Dermis microvascular lymphatic vessel endothelial cell (primary cell): ENCODE measurements at places on chromosomes 7 and 10. TPM values are rescaled to one million over a fixed set of nuclear protein-coding genes. Genes with fewer than 3 reads are reported as not detected.

DNA sequence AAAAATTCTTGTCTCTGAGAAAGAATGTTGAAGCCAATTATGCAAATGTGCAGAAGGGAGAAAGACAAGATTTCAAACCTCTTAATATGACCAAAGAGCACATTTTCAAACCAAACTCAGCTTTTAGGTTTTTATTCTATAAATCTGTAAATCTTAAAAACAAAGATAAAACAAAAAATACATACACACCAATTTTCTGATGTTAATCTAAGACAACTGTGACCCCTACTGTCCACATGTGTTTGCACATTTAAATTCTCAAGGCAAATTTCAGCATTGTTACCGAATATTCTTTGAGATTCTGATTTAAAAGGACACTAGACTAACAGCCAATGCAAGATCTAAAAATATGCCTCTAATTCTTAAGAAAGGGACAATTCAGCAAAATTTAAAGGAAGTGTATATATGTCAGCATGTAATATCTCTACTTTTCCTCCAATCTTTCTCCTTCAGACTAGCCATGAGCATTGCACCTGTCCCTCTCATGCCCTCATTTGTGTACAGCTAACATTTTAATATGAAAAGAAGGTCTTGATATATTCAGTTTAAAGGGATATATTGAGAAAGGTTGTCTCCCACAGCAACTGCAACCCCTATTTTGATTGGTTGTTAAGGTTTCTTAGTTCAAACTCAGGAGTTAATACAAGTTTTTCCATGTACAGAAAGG lies 417.9 kb downstream of the IPMK start:
- DNase-seq = no peak

- no peak for DNase-seq
Measured at GRCh38 chr10:76922666-76923065, 714.9 kb downstream of the KCNMA1 start.

- no peak for DNase-seq
Measured at GRCh38 chr7:75928568-75928914, 13.6 kb downstream of the POR start.

MSS51 gene
- 0.39 and 0.63 TPM in 2 replicates for total RNA-seq

GPER1 gene
- 1.5 and 2.3 TPM in 2 replicates for total RNA-seq

DNA sequence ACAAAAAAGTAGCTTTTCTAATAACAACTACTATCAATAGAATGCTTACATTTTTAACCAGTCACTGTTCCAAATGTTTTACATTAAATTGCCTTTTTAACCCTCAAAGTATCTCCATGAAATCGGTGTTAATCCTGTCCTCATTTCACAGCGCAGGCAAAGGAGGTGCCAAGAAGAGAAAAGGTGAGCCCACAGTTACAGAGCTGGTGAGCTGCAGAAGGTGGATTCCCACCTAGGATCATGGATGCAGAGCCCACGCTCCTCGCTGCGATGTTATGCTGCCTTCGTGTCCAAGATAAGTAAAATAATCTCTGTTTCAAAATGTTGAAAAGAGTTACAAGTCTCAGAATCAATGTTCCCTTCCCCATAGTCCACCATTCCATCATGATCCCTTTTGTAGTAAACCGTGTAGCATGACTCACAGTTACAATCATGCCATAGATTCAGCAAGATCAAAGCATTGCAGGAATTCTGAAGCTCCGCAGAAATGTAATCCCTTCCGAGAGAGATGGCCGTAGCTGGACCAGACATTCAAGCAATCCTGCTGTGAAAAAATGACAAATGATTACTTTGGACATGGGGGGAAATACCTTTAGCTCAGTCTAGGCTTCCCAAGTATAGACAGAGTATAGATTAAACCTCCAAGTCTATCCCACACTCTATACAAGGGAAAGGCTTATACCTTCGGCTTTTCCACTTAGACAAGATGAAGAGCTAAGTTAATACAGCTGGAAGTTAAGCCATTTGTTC lies 394.7 kb upstream of the AKR1E2 start:
- DNase-seq = no peak

DNA sequence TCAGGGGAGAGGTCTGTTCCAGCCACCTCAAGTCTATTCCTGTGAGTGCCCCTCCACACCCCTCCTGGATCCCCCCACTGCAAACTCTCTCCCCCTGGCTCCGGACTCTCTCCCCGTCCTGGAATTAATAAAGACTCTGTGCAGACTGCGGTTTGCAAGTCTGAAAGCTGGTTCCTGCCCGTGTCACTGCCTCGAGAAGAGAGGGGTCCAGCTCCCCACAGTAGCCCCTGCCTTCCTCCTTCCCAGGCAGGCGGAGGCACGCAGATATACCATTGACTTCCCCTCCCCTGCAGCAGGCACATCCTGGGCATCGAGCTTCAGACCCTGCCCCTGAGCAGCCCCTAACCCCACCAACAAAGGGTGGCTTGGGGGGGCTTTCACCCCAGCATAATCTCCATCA lies 2.2 kb upstream of the ELN start:
- no peak for DNase-seq

DNA sequence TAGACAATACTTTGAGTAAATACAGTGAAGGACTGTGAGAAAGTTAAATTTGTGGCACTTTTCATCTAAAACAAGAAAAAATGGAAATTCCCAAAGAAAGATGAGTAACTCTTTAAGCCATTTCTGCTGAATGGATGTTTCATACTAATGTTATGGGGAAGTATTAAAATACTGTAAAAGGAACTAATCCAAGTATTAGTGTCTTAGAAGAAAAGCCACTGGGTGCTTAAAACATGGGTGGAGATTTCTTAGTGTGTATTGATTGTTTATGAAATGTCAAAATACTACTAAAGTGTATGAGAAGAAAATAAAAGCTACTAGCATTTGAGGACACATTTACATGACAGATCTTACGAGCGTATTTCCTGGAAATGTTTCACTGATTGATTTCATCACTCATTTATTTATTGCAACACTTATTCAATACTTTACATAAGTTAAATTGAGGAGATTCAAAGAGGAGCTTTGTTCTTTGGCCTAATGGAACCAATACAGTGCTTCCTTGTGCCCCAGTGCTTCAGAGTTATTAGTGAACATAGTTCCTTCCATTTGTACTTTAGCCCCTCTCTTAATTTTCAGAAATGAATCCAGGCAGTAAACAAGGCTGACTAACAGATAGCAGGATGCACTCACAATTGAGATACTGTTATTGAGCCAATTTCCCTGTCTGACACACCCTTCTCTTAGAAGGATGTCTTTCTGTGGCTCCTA lies 155.5 kb upstream of the AHR start:
- DNase-seq = no peak

DNA sequence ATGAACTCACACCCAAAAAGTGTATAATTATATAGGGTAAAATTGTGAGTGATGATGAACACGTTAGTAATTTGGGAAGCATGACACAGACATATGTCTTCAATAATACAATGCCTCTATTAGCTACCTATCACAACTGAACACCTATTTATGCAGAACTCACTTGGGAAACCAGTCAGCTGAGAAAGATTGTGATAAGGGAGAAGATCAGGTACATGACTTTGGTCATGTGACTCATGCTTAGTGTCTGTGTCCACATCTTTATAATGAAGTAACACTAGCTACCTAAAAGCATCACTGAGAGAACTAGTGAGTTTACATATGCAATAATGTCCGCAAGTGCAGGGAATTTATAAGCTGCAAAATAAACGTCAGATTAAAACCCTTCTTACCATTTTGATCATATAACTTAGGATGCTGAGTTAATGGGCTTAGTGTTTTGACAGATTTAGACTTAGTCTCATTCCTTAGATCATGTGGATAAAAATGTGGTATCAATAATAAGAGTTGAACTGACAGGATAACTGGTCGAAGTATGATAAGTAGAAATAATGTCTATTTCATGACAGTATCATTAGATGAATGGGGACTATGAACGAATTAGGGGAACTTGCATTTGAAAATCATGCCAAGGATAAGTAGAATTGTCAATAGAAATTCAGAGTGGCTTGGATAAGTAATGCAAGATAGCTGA lies 11.6 kb downstream of the VWDE start:
- DNase-seq = no peak

PRKAR2B gene
- 12.0 and 19.9 TPM in 2 replicates for total RNA-seq

NXPH1 gene
- not detected in 2 replicates for total RNA-seq

GRCh38 chr7:48038815-48039506 lies 3.6 kb downstream of the C7orf57 start:
- no peak for DNase-seq

DNA sequence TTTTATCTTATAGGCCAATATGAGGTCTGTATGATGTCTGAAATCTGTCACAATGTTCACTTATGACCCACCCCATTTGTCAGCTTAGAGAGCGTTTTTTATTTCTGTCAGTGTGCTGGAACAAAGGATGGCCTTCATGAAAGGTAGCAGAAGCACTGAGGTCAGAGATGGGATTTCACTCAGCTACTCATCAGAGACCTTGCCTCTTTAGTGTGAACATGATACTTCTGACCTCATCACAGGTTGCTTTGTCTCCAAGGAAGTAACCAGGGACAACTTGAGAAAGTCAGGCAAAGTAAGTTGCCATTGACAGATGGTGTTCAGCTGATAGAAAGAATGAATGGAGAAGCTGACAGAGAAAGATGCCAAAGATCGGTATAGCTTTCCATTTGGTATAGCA lies 16.3 kb downstream of the YAE1 start:
- no peak for DNase-seq

DNA sequence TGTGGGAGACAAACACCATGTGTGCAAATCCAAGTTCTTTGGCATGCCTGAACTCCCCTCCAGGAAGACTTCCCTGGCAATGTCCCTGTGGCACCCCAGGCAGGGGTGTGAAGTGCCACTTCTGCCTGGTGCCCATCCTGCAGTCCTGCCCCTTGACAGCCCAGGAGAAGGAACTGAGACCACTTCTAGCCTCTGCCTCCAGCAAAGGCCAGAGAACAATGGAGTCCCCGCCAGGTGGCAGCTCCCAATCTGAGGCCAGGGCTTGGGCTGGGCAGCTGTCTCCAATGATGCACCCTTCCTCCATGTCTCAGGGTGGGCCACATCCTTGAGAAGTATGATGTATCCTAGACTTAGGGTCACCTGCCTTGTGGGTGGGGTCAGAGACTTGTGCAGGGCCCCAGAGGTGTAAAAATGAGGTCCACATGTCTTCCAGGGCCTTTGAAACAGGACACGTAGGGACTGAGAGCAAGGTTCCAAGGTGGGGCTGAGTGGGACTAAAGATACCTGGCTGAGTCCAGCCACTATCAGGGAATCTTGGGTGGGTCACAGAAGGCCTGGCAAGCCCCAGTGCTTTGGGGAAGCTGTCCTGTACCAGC lies 5.5 kb downstream of the FXYD4 start:
- DNase-seq = no peak

DNA sequence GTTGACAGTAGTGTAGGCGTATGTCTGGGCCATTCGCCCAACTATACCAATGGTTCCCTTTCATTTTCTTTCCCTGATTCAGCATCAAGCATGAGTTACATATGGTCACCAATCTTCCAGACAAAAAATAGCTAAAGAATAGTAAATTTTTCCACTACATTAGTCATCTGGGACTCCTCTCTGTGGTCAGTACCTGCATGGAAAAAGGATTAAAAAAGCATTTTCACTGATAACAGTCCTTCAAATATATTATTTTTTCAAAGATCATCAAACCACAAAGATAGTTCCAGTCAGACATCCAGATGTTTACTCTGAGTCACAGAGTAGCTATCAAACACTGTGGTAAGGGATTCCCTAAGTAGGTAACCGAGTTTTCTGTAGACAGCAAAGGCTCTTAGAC lies 302.6 kb upstream of the SEMA3D start:
- no peak for DNase-seq

DNA sequence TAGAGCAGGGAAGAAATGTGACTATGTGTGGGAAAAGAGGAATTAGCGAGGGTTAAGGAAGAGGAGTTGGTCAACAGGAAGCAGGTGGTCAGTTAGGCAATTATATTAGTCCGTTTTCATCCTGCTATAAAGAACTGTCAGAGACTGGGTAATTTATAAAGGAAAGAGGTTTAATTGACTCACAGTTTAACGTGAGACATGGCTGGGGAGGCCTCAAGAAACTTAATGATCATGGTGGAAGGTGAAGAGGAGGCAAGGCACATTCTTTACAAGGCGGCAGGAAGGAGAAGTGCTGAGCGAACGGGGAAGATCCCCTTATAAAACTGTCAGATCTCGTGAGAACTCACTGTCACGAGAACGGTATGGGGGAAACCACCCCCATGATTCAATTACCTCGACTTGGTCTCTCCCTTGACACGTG lies 35.0 kb downstream of the RAMP3 start:
- DNase-seq = peak; percentile 65

GRCh38 chr10:21954132-21954531 lies 49.4 kb downstream of the DNAJC1 start:
- no peak for DNase-seq

DNA sequence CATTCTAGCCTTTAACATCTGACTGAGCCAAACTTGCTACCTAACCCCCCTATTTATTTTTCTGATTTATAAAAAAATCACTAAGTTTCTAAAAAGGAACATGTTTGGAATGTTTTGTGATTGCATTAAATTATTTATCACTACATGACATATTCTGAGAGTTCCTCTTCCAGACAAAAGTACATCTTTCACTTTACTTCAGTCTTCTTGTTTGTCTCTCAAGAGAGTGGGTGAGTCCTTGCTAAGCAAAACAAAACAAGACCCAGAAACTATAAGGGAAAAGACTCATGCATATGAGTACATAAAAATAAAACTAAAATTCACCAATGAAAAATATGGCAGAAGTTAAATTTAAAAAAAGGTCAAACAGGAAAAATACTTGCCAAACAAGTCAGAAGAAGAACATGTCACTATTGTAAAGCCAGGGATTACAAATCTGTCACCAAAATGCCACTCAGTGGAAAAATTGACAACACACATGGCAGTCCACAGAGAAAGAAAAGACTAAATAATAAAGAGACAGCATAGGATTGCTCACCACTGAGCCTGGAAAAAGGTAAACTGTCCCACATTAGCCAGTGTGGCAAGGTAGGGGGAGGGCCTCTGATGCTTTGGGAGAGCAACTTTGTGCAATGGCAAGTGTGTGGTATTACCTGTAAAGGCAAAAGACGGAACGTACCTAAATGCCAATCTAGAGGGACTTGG lies 166.7 kb upstream of the ZNF32 start:
- DNase-seq = peak; percentile 17

GRCh38 chr10:104322416-104322782 lies 15.9 kb downstream of the ITPRIP start:
- DNase-seq = no peak

DNA sequence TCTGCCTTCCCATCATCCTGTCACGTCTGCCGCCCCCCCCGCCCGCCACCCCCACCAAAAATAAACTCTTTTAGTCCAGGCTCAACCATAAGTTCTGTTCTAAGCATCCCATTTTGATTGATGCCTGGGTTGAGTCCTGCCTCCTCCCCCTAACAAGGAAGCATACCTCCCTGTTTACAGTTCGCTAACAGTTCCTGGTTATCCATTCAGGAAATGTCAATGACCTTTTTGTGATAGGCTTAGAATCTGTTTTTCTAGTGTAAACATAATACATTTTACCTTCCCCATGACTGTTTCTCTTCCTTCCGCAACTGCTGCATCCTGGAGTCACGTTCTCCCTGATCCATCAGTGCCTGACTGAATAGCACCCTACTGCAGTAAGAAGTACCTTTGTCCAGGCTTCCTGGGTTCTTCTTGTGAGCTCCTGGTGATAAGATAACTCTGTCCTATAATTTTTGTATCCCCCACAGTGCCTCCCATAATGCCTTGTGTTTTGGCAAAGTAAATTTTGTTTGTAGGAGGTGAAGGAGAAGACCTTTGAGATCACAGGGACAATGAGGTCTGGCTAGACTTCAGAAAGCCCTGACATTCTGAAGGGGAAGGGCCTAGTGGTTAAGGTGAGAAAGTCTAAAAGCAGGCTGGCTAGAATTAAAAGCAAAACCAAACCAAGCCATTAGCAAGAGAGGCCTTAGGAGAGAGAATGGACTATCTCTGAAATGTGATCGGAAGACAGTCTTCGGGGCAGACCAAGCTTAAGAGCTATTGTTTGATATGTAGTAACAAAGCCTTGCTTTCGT lies 7.3 kb downstream of the AGFG2 start:
- DNase-seq = peak; percentile 93
